ENCODE measurements at places on chromosomes 6 and 20. TPM values are rescaled to one million over a fixed set of nuclear protein-coding genes. Genes with fewer than 3 reads are reported as not detected.
A peak's percentile ranks its signal among the peaks of the same experiment; 100 is the strongest.

The UNC5CL gene
- total RNA-seq, result 9.6 TPM

The CALHM5 gene
- 0.40 TPM for total RNA-seq

- DNase-seq, result no peak
Measured at GRCh38 chr20:63566395-63567135, 7.5 kb downstream of the HELZ2 start.

DNA sequence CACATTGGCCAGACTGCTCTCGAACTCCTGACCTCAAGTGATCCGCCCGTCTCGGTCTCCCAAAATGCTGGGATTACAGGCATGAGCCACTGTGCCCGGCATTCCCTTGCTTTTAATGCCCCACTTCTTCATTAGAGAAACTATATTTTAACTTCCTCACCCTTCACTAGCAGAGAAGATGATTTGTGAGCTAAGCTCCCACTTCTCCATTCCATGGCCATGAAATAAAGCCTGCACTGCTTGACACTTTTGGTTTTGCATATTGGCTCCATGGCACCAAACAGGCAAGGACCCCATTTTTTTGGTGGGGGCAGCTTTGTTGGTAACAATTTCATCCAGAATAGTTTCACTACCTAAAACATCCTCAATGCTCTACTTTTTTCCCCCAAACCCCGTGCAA, 145.3 kb downstream of the TFAP2B start:
- DNase-seq, result no peak

DNA sequence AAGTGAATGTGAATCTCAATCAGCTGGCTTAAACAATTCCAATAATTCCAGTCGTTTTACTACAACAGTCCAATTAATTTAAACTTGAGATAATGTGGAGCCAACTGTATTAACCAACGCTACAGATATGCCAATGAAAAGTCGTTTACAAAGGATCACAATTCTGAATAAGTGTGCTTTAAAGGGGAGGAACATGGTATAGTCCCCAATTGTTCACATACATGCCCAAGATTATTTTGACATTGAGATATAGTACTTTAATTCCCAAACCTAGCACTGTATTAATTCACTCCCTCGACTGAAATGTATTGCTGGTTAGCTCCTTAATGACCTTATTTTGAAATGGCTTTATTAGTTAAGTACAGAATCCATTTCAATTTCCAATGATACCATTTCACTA, 2.5 kb downstream of the AKIRIN2 start:
- DNase-seq, result no peak

DNA sequence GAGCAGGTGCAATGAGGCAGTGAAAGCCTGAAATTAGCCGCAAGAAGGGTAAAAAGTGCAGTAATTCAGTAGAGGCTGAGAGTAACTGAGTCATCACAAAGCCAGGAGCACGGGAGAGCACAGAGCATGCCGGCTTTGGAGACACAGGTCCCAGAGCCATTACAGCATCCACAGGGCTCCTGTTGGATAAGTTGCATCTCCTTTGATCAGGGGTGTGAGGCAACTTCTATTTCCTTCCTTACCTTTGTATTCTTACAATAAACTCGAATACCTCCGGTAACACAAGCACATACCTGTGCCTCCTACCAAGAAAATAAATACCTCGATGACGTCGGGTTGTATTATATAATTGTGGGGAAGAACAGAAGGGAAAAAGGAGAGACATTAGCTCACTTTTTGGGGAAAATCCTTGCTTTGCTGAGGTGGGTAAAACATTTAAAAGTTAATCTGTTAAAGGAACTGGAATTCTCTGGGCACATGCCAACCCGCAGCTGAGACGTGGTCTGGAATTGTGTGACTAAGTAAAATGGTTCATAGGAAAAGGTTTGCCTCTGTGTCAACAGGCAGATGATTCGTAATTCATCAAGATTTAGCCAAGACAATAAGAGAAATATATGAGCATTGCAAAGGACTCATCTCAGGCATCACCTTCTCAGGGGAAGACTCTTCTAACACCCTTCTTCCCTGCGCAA, 360.7 kb upstream of the ZFP64 start:
- peak; percentile 66 for DNase-seq

GRCh38 chr6:157343732-157344131, 20.4 kb upstream of the TMEM242 start:
- DNase-seq, result peak; percentile 16

- no peak for DNase-seq
Measured at GRCh38 chr6:29941471-29941870, 861 bp upstream of the HLA-A start.
